ENCODE measurements at places on chromosomes 13 and 19.

DNA sequence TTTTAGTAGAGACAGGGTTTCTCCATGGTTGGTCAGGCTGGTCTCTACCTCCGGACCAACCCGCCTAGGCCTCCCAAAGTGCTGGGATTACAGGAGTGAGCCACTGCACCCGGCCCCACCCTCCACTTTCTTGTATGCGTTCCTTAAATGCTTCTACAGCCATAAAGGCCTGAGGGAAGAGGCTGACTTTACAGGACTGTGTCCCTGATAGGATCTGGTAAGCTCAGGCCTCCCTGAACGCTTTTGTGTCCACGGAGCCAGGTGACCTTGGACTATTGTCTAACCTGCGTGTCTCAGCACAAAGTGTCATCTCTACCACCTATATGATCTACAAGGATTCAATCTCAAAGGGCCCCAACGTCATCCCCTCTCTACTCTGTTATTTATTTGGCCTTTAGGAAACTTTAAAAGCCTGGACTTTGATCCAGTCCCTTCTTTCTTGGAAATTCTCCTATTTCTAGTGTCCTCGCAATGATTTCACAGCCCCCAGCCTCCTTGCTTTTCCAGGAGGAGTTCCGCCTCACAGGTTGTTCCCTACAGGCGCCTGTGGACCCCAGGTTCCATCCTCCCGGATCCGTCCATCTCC, 701 bp downstream of the ZNF552 start:
- no peak for DNase-seq

GRCh38 chr19:5094768-5095567, 126.1 kb downstream of the KDM4B start:
- no peak for DNase-seq

DNA sequence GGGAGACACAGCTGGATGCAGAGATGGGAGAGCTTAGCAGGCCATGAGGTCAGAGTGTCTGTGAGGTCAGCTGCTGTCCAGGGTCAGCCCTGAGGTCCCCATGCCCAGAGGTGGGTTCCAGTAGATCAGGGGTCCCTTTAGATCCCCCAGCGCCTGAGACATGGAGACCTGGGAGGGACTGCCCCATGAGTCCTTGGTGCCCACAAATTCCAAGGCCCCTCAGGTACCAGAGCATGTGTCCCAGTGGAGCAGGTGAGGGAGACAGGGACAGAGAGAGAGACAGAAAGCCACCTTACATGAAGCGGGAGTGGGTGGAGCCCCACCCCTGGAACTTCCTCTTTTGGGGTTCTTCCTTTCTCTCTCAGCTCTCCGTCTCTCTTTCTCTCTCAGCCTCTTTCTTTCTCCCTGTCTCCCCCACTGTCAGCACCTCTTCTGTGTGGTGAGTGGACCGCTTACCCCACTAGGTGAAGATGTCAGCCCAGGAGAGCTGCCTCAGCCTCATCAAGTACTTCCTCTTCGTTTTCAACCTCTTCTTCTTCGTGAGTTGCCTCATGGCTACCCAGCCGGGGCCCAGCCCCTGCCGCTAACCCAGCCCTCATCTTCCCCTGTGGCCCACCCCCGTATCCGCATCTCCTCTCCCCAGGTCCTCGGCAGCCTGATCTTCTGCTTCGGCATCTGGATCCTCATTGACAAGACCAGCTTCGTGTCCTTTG, at the start of gene CD37:
CD37 (plus strand) TSS at position 336 of the 713 bp plus-strand sequence; CDS start at position 471, 135 bp downstream.
- peak; percentile 10 for DNase-seq

DNA sequence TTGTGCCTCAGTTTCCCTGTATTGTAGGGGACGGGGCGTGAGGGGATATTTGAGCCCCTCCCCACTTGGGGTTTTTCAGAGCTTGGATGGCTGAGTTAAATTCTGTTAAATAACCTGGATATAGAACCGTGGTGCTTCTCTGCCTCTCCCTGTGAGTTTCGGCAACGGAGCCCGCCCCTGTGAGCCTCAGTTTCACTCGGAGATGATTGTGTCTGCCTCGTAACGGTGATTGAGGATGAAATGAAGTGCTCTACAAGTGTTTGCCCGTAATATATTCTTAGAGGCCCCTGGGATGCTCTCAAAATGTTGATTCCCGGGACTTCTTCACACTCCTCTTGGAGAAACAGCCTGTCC, 509 bp downstream of the KXD1 start:
- DNase-seq: no peak

GRCh38 chr13:49234741-49235140, 13.0 kb upstream of the CDADC1 start:
- no peak for DNase-seq

DNA sequence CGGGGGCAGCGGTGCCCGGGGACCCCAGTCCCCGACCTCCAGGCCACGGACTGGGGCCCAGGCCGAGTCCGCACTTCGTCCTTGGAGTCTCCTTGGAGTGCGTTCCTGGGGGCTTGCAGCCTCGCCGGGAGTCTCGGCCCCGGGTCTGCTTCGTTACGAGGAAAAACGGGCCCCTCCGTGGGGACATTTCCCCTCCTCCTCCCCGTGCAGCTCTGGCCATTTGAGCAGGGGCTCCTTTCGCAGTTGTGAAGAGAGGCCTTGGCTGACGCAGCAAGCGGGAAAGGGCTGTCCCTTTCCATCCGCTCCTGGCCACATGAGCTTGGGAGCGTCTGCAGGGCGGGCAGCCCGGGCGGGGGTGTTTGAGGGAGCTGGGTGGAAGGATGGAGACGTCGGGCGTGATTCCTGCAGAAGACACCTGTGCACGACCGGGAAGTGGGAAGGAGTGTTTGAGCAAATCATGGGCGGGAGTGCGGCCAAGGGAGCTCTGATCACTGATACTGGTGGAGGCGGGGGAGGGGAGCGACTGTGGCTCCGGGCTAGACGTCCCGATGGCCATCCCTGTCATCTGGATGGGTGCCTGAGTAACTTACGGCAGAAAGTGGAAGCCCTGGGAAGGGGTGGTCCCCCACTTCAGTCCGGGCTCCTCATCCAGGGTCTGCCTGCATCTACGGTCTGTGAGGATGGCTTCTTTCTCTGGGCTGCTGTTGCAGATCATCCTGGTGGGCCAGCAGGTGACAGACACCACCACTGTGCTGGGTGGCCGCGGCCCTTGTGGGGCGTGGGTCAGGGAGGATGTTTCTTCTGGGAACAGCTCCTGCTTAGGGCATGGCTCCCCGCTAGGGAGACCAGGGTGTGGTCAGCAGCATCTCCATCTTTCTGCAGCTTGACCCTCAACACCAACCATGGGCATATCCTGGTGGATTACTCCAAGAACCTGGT, 736 bp downstream of the GPI start:
- no peak for DNase-seq

DNA sequence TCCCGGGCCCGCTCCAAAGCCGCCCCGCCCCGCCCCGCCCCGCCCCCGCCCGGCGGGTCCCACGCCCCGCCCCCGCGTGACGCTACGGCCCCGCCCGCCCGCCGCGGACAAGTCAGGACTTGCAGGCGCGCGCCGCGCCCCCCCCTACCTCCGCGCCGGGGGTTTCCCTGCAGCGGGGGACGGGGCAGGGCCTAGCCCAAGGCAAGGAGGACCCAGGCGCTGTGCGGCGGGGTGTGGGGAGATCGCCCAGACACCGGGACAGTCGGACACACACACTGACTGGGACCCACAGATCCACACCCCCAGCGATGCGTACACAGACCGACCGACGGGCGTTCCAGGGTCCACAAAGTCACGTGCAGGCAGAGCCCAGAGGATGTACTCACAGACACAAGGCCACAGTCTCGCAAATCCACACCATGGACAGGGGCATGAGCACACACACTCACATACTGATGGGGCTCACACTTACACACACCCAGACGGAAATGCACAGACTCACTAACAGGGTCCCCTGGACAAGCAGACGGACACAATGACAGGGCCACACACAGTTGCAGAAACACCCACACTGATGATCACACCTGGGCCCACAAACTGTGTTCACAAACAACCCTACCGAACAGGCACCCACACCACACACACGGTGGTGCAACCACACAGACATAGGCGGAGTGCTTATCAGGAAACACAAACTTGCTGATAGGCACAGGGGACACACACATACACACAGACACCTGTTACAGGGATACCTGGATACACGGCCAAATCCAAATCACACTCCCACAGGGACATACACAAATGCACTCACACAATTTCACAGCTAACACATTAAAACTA, 436 bp upstream of the BBC3 start:
- DNase-seq: peak; percentile 56

GRCh38 chr13:33326246-33326645, 40.7 kb upstream of the STARD13 start:
- no peak for DNase-seq

GRCh38 chr13:101490406-101491015, 38.0 kb downstream of the ITGBL1 start:
- DNase-seq: no peak

GRCh38 chr19:13057147-13057572, 45.5 kb downstream of the LYL1 start:
- no peak for DNase-seq

- peak; percentile 32 for DNase-seq
These were observed 6.1 kb downstream of the SAFB start for GRCh38 chr19:5628919-5629481.

GRCh38 chr19:46111376-46111775, 13.1 kb downstream of the IGFL3 start:
- DNase-seq: no peak

DNA sequence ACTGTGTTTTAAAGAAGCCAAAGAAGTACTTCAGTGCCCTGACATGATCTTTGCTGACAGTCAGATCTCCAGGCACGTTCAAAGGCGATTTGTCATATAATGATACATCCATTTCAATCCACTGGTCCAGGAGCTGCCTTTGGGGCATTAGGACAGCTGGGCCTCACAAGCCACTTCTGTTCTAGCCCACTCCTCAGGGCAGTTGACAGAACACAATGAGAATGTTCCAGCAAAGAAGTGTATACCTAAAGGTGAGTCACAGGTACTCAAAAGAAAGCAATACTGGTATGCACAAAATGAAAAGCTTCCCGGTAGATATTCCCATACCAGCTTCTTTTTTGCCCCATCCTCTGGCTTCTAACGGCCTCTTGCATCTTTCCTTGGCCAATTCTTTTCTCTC, 12.5 kb upstream of the MAP3K10 start:
- DNase-seq: no peak

DNA sequence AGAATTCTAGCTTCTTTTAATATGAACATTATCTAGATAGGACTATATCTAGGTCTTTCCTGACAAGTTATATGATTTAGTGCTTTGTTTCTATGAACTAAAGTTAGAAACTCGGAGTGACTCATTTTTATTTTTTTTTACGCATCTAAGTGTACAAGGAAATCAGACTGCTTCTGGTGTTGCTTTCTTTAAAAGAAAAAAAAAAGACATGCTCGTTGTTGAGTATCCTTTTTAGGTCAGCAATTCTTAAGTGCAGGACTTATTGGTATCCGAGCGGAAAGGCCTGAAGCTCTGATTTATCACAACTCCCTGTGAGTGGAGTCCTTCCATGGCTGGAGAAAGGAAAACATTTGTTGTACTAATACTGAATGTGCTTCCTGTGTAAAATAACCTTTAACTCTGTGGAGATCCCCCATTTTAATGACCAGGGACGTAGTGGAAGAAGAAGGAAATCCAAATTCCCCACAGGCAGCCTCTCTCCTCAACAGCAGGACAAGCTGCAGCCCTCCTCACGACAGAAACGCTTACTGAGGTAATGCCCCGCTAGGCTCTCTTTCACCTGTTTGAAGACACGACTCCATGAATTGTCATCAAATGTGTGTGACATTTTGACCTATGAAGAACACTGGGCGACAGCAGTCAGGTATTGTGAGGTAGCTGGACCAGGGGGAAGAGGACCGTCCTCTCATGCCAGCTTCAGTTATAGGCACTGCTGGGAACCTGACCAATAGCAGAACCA, 17.9 kb upstream of the POMP start:
- no peak for DNase-seq

GRCh38 chr13:44932850-44933251, 56.4 kb downstream of the NUFIP1 start:
- DNase-seq: no peak

- DNase-seq: no peak
These were observed 144.6 kb downstream of the NBEA start for GRCh38 chr13:35086667-35087066.

GRCh38 chr13:113209759-113210421, 477 bp downstream of the CUL4A start:
- DNase-seq: peak; percentile 30

GRCh38 chr13:98386637-98387036, 190.3 kb downstream of the STK24 start:
- no peak for DNase-seq

- DNase-seq: no peak
These were observed 2.4 kb upstream of the ACTL9 start for GRCh38 chr19:8700956-8701355.

GRCh38 chr19:6059988-6060599, 50.2 kb downstream of the RFX2 start:
- peak; percentile 24 for DNase-seq

- no peak for DNase-seq
These were observed 107.6 kb upstream of the VSTM2B start for GRCh38 chr19:29418201-29418600.

GRCh38 chr13:97851269-97851668, 102.2 kb upstream of the IPO5 start:
- no peak for DNase-seq

GRCh38 chr19:29482855-29483640, 42.7 kb upstream of the VSTM2B start:
- DNase-seq: no peak

GRCh38 chr13:31011901-31012654, 79.6 kb downstream of the TEX26 start:
- no peak for DNase-seq

GRCh38 chr19:4174213-4174894, 8.0 kb downstream of the SIRT6 start:
- no peak for DNase-seq

DNA sequence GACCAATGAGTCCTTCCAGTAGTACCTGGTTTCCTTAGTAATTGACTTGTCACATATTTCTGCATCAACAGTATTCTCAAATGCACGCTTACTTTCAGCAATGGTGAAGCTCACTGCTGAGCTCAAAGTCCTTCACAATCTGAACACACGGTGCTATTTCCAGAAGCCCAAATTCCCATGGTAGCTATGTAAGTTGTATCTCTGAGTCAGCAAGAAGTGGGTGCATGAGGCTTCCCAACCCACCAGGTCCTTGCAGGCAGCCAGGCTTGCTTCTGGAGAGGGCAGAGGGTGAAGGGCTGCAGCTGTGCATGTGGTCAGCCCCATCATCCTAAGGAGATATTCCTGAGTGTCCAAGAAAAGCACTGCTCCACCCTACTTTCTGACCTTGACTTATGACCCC, 25.7 kb downstream of the COL4A2 start:
- DNase-seq: no peak

GRCh38 chr13:60514891-60515290, 117.9 kb downstream of the TDRD3 start:
- no peak for DNase-seq

- DNase-seq: no peak
These were observed 47.3 kb upstream of the N4BP2L1 start for GRCh38 chr13:32474999-32475792.

GRCh38 chr19:45779231-45780145, 2.8 kb downstream of the DMPK start:
- DNase-seq: no peak

GRCh38 chr19:20928371-20928770, 5.3 kb downstream of the ZNF85 start:
- no peak for DNase-seq

- DNase-seq: peak; percentile 81
These were observed 112.8 kb downstream of the CRYL1 start for GRCh38 chr13:20412691-20413355.

GRCh38 chr13:52147225-52147624, 12.2 kb downstream of the NEK3 start:
- no peak for DNase-seq

Data from GF-D8 (cell line).